Activated CD4-positive, alpha-beta T cell treated with anti-CD3 and anti-CD28 coated beads, Interleukin-2, amount 50 U/mL, for 24 hours (primary cell): ENCODE measurements at places on chromosomes 6 and 20.

DNA sequence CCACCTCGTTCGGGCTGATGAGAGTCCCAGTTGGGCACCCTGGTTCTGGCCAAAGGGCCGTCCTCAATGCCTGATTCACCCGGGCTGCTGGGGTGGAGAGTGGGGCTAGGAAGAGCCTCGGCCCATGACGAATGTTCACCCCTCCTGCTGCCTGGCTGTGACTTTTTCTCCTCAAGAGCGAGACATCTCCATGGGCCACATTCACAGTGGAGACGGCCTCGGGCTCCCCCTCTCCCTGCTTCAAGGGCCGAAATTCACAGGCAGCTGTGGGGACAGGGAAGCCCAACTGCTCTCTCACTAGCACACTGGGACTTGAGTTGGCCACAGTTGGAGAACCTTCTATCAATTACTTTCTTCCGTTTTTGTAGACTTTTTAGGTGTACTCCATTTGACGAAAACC is 138.0 kb downstream of the SYNDIG1 start:
- no peak for DNase-seq

- DNase-seq, result no peak
Measured at GRCh38 chr6:138795809-138796603, at the start of gene ECT2L. Gene ECT2L (plus strand): TSS chr6:138796087. CDS start chr6:138813275, 17,188 bp downstream.

DNA sequence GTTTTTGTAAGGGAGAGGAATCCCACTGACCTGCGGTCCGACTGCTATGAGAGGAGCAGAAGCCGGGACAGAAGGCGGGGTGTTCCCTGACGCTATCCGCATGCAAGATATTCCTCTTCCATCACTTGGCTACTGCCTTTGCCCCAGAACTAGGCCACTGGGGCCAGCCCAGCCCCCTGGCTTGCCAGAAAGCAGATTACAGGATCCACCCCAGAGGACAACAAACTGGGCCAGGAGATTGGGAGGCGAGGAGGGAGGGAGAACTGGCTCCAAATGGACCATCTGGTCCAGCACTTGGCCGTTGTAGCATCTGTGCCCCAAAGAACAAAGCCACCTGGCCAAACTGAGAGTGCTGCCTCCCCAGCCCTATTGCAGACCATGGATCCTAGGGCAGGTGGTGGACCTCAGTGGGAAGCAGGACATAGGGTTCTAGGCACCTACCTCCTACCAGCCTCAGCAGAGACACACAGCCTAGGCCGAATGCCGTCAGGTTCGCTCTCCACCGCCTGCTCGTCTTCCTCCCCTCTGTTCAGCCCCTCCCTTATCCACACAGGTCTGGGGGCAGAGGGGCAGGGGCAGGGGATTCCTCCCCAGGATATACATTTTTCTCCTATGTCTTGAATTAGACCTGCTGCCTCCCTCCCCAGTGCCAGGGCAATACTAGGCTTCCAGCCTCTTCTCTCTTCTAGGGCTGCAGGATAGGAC is 4.0 kb downstream of the MDGA1 start:
- no peak for DNase-seq

GRCh38 chr6:158630938-158631616 is 13.5 kb downstream of the DYNLT1 start:
- no peak for DNase-seq

DNA sequence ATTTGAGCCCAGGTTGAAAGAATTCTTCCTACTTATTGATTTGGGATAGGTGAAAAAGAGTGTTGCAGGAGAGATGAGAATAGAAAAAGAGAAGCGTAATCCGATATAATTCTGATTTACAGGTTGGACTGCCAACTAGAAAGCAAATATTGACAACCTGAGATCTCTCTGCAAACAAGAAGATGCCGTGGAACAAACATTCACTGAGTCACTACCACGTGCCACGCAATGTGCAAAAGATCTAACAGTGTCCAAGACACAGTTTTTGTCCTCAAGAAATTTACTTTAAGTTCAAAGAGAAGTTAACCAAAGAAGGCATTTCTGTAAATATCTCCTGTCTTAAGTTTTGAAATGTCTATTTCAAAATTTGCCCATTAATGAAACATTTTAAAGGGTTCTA is 578.0 kb upstream of the ARID1B start:
- no peak for DNase-seq

DNA sequence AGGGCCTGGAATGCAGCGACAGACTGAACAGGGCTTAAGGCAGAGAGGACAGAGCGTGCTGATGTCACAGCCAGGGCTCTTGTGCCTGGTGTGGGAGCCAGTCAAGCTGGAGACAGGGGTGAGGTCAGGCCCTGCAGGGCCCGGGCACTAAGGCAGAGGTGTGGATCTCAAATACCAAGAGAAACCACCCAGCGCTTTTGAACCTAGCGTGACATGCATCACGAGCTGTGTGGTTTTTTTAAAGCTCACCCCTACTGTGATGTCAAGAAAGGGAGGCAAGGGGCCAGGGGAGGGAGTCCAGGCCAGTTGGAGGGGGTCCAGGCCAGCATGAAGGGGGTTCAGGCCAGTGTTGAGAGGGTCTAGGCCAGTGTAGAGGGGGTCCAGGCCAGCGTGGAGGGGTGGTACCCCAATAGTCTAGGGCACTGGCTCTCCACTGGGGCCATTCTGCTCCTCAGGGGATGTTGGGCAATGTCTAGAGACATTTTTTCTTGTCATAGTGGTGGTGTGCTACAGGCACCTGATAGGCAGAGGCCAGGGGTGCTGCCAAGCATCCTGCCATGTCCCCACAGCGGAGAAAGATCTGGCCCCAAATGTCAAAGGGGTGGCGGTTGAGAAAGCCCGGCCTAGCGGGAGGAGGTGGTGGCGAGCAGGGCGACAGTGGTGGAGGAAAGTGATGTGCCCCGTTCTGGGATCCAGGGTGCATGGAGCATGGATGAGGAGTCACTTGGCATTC is 42.6 kb downstream of the RBM38 start:
- no peak for DNase-seq

- DNase-seq, result no peak
Measured at GRCh38 chr6:158121335-158121734, 46.7 kb downstream of the SERAC1 start.

DNA sequence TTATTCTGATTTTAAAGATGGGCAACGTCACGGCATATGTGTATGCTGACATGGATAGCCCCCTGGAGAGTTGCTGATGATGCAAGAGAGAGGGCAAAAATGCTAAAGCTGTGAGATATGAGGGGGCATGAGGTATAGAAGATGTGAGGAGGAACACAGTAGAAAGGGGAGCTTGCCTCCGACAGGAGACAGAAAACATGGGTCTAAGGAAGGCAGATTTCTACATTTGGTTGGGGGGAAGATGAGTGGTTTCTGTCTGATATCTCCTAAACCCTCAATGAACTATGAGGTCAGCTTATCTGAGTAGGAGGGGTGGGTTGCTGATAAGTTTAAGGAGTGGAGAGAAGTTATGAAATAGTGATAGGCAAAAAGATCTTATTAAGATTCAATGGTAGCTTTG is 6.0 kb downstream of the RNF24 start:
- DNase-seq, result no peak

DNA sequence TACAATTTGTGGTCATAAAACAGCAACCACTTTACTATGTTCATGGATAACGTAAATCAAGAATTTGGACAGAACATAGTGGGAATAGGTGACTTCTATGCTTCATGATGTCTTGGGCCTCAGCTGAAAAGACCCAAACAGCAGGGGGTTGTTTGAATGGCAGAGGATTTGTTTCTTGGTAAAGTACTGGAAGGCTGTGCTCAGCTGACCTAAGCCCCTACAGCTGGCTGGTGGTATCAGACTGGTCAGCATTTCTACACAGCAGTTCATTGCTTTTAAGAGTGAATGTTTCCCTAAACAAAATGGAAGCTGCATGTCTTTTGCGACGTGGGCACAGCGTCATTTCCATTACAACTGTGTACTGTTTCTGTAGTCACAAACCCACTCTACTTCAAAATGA is 148.5 kb upstream of the DEFB112 start:
- DNase-seq, result no peak

GRCh38 chr6:152957796-152958195 is 25.0 kb downstream of the FBXO5 start:
- no peak for DNase-seq

DNA sequence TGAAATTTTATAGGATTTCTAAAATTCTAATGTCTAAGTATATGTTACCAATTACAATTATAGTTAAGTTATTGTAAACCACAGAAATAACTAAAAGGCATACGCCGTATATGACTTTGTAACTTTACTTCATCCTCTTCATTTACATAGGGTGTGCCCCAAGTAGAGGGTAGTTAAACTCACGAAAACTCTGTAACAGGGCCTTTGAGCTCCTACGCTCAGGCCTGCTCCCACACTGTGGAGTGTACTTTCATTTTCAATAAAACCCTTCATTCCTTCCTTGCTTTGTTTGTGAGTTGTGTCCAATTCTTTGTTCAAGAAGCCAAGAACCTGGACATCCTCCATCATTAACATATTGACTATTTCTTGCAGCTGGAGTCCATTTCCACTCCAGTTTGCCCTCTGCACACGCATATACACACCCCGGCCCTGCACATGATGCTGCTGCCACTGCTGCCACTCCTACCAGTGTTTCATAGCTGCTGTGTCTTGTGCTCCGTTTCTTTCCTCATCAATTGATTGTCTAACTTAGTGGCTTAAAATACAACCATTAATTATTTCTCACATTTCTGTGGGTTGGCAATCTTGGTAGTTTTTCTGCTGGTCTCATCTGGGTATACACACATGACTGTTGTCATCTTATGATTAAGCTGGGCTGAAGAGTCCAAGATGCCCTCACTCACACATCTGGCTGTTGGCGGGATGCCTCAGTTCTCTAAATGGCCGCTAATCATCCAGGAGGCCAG is 33.0 kb upstream of the SCP2D1 start:
- DNase-seq, result no peak

DNA sequence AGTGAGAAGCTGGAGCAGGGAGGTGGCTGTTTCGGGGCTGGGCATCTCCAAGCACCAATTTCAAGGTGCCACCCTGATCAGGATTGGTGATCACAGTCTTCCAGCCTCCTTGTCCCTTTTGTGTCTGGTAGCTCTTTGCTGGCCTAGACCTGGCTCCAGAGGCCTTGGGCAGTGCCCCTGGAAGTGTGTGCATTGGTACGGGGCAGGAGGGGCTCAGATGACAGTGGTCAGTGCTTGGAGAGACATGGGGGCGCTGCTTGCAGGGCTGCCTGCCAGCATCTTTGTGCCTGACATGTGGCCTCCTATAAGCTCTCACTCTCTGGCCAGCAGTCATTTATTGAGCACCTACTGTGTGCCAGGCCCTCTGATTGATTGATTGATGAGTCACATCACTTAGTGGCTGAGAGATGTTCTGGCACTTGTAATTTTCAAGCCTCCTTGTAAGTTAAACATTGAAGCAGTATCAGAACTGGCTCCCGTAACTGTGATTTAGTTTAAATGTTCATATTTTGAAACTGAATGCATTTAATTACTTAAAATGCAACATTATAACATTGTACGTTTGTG is 61.7 kb downstream of the BCAS4 start:
- no peak for DNase-seq

DNA sequence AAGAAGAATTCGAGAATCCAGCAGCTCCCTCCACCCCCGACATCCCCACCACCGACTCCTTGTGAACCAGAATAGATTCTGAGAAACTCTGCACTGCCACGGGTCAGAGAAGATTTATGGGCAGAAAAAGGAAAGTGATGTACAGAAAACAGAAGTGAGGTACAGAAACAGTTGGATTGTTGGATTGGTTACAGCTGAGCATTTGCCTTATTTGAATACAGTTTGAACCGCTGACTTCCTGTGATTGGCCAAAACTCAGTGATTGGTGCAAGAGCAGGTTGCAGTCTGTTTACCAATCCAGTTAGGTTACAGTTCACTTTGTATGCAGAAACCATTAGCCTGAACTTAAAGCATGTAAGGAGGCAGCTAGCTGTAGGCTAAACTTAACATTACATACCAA is 131.2 kb upstream of the HDDC2 start:
- no peak for DNase-seq

GRCh38 chr6:29791786-29792122 is 35.9 kb upstream of the HLA-G start:
- DNase-seq, result no peak

DNA sequence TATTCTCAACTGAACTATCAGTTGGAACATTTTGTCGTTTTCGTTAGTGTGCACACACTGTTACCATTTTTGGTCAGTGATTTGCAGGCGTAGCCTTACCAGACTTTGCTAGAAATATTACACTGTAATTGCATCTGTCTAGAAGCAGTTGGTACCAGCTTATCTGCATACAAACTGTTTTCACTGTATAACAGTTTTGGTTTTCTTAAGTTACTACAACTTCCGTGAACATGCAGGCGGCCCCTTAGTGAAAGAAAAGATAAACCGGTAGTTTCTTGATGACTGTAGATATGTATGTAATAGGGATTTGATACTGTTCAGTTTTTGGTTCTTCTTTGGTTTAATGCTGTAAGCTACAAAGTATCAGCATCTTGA is 1.3 kb downstream of the DSTN start:
- DNase-seq, result no peak

DNA sequence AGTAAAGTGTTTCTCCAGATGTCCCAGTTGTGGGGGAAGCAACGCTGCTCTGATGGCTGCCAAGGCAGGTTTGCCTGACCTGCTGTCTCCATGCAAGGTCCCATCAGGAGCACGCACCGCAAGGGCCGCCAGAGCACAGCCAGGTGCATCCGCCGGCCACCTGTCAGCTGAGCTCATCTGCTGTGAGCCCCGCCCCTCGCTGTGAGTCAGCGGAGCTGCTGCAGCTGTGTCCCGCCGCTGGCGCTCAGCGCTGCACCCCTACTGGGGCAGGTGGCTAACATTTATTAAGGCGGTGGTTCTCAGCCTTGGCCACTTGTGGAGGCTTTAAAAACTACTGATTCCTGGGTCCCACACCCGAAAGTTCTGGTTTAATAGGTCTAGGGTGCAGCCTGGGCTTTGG is 225.7 kb downstream of the UST start:
- DNase-seq, result peak; percentile 1

GRCh38 chr20:9179867-9180266 is 111.0 kb downstream of the PLCB4 start:
- no peak for DNase-seq

DNA sequence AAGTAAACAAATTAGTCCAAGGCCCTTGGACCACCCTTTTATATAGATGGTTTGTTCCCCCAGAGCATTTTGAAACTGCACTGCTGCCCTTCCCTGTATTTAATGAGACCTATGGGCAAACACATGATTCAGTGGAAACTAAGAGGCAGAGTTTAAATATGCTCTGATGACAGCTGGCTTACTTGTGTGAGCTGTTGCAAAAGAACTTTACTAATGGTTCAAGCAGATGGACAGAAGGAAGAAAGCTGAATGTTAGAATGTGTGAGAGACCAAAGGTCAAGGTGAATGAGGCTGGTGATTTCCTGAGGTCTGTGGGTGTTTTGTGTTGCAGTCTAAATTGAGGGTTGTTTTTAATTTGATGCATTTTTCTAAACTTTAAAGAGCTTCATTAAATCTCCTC is 123.0 kb upstream of the CEP162 start:
- no peak for DNase-seq

GRCh38 chr6:108839083-108839642 is 9.1 kb upstream of the ARMC2 start:
- DNase-seq, result no peak

- no peak for DNase-seq
Measured at GRCh38 chr6:129281168-129281796, 398.3 kb downstream of the LAMA2 start.

GRCh38 chr6:53005663-53006250 is 10.7 kb upstream of the GSTA4 start:
- DNase-seq, result no peak
